NCI-H345 (cell line): ENCODE measurements at places on chromosomes 6 and 20.

- no peak for DNase-seq
Observed at GRCh38 chr20:40535816-40536215, 153.2 kb downstream of the MAFB start.

- DNase-seq, result no peak
Observed at GRCh38 chr6:101089640-101090039, 208.5 kb upstream of the ASCC3 start.

- no peak for DNase-seq
Observed at GRCh38 chr20:52899041-52899608, 73.0 kb upstream of the TSHZ2 start.

- DNase-seq, result peak; percentile 90
Observed at GRCh38 chr6:110958329-110959192, at the start of gene GTF3C6. Gene GTF3C6 (plus strand): TSS chr6:110958706. CDS start chr6:110958770, 64 bp downstream.

- no peak for DNase-seq
Observed at GRCh38 chr20:43839793-43840199, 74.9 kb upstream of the TOX2 start.

DNA sequence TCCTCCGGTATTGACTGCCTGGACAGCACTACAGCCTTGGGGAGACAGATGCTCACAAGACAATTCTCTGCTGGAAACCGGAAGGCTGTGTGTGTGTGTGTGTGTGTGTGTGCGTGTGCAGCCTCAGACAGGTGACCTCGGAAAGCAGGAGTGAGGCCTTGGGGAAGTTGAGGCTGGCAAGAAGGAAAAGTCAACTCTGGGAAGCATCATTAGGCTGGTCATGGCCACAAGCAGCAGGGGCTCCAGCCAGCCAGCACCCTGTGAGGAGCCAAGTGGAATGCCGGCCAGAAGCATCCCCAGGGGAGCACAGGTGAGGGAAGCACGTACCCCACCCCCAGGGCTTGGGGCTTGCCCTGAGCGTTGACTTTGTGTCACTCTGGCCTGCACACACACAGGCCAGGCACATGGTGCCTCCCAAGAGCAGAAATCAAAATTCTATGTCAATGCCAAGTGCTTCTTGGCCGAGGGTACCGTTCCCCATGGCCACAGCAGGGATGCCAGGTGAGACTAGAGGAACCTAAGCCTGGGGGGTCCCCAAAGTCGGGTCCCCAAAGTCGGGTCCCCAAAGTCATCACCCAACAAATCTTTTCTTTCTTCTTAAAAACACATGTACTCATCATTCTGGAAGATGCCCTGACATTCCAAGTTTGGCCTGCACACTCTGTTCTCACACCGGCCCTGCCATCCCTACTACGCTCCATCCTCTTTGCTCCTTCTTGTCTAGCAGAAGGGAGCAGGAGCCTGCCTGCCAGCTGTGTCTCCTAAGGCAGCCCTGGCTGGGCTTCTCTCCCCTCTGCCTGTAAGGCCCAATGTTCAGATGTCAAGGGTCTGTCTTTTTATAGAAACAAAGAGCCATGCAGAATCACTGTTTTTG, 26.7 kb downstream of the FOXA2 start:
- DNase-seq, result no peak

DNA sequence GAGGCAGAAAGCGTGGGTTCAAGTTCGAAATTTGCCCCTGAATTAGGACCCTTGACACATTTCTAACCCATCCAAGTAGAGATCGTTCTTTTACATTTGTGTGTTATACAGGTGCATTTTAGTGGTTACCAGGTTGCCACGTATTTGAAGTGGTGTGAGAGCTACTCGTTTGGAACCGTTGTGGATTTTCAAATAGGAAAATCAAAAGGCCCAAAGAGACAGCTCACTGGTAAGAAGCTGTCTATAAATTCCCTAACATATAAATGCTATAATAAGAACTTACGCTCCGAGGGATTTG, 1.6 kb upstream of the REV3L start:
- DNase-seq, result peak; percentile 54

DNA sequence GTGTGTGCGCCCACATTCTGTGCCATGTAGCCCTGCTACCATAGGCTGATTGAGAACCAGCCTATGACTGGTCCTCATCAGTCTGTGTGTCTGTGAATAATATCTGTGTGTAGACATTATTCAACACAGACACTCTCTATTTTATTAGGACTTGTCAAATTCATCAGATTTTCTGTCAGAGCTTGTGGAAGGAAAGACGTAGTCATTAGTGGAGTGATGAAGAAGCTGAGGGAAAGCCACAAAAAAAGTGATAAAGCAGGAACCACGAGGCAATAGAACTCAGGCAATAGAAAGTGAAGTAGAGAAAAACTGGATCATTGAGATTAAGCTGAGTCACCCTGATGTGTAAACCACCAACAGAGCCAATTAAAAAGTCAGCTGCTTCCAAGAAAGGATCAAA, 122.2 kb upstream of the MARCKS start:
- DNase-seq, result no peak

GRCh38 chr6:804771-805170, 111.8 kb upstream of the EXOC2 start:
- DNase-seq, result no peak

DNA sequence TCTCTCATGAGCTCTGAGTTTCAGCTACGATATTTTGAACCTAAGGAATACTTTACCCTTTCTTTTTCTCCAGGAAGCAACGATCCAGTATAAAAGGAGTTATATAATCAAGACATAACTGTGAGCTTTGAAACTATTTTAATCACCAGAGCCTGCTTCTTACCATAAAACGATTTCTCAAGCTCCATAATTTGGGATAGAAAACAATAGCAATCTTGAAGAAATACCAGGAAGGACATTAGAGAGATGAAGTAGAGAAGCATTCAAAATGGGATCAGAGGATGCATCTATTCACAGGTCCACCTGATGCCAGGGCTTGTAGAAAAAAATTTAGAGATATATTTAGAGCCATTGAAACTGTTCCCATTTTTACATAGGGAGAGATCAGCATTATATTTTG, 135.9 kb downstream of the FUT9 start:
- DNase-seq, result no peak

DNA sequence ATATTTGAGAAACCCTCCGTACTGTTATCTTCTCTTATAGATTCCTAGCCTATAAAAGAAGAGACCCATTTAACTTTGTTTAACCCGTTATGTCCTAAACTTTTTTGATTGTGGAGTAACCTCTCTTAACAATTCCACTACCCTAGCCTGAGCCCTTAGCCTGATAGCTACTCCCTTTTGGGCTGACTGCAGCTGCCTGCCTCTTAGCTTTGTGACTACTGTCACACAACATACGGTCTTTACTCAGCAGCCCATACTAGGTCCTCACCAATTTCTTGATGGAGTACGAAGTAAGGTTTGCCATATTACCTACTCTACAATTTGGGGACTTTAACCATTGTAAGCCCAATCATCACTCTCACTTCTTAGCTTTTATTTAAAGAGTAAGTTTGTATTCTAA, 72.7 kb downstream of the QRSL1 start:
- DNase-seq, result peak; percentile 67

GRCh38 chr20:59455402-59456341, 148.7 kb upstream of the PHACTR3 start:
- DNase-seq, result no peak

GRCh38 chr6:106886922-106887797, 87.4 kb downstream of the CD24 start:
- DNase-seq, result peak; percentile 52

GRCh38 chr6:75893058-75893775, 144.2 kb downstream of the MYO6 start:
- DNase-seq, result peak; percentile 57

- no peak for DNase-seq
Observed at GRCh38 chr6:52361414-52361944, 472 bp upstream of the PAQR8 start.

- DNase-seq, result no peak
Observed at GRCh38 chr6:166419717-166420116, 37.0 kb upstream of the MPC1 start.
